DMS79 (cell line): ENCODE measurements at places on chromosomes 2 and 18.

DNA sequence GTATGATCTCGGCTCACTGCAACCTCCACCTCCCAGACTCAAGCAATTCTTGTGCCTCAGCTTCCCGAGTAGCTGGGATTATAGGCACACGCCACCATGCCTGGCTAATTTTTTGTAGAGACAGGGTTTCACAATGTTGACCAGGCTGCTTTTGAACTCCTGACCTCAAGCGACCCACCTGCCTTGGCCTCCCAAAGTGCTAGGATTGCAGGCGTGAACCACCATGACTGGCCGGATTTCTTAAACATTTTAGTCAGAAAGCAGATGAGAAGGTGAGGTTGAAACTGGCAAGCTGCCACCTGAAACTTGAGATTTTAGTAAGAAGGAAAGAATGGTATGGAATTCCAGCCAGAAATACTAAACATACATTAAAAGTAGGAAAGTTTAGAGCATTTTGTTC lies 31.9 kb downstream of the KLHL23 start:
- DNase-seq: no peak

GRCh38 chr2:212794471-212794870 lies 255.9 kb upstream of the ERBB4 start:
- no peak for DNase-seq

DNA sequence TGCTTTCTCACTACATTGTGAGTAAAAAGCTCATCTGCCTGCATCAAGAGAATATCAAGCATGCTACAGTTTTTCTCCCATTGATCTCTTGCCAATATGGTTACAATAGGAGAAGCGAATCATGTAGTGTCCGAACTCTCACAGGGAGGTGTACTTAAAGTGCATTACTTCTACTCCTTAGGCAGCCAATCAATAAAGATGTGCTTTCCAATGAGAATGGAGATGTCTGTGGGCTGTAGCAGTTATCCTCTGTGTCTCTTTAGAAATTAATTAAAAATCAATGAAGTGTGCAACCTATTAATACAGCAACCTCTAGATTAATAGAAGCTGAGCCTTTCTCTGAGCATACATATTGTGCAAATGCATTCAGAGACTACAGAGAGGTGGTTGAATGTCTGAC lies 883.7 kb downstream of the CPS1 start:
- no peak for DNase-seq

DNA sequence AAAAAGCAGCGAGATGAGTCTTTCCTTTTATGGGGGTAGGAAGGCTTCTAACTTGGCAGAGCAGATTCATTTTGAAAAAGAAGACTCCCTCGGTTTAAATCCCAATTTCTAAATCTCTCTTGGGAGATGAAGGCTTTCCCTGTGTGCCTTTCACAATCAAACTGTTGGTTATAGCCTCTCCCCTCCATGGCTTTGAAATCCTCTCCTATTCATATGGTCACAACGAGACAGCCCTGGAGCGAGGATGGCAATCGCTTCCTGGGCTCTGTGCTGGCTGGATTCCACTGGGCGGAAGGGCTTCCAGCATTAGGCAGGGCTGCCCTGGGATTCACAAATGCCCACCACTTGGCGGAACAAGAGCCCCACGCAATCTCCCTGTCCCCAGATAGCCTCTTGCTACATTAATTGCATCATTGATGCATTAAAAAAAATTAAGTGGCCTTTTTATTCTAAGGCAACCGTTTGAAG lies 1.6 kb downstream of the CAVIN2 start:
- peak; percentile 27 for DNase-seq

GRCh38 chr2:3115301-3116042 lies 262.1 kb downstream of the EIPR1 start:
- DNase-seq: no peak

GRCh38 chr18:47404845-47405244 lies 153.4 kb upstream of the SKOR2 start:
- no peak for DNase-seq

DNA sequence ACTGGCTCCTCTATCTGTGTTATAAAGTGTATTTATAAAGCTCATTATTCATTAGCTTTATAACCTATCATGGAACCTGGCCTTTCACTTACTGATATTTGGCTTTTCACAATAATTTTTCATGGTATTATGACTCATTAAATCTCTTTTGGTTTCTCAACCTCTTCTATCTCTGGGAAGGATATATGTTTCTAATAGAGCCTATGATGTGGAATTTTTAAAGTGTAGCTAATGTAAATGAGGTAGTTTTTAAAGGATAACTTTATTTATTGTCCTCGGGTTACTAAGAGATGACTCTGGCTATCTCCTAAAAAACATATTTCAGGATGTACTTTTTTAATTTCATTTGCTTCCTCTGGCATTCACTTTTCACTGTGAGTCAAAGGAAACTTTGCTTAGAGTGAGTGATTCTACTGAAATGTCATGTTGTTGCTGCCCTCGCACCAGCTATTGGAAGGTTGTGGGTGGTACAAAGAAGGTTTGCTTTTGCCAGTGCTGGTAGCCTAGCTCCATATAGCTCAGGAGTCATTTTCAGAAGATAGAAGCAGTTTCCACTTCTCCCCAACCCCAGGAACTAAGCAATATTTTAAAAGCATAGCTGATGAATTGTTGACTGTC lies 85.2 kb upstream of the RPE start:
- no peak for DNase-seq

DNA sequence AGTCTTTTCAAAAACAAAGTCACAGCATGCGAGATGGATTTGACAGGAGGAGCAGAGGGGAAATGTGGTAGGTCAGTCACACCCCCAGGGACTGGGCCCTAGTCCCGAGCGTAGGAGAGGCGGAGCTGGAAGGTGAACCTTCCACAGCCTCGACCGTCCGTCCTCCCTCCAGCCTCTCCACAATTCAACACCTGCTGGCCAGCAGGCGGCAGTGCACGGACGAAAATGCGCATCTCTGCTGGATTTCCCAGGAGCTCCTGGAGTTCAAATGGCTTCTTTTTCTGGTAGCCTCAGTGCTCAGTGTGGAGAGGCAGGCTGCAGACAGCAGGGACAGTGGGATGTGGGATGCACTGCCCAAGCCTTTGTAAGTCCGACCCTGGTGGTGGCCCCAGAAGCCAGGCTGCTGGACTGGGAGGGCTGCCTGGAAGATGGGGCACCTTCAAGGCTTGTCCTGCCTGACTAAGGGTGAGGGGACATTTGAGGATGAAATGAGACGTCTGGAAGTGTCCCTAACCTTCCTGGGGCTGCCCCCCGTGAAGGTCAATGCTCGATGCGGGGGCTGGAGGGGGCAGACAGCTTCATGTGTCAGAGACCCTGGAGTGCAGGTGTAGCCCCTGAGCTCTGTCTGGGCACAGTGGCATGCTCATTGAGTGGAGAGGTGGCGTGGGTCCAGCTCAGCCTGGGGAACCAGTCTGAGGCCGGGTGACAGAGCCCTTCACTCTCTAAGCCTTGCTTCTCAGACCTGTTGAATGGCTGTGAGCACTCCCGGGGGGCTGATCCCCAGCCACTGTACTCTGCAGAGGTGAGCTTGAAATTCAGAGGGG lies 189.5 kb downstream of the TFCP2L1 start:
- no peak for DNase-seq

- no peak for DNase-seq
Measured at GRCh38 chr2:69046221-69046662, 33.3 kb downstream of the ANTXR1 start.

GRCh38 chr2:158100411-158100810 lies 1.3 kb upstream of the UPP2 start:
- DNase-seq: no peak

DNA sequence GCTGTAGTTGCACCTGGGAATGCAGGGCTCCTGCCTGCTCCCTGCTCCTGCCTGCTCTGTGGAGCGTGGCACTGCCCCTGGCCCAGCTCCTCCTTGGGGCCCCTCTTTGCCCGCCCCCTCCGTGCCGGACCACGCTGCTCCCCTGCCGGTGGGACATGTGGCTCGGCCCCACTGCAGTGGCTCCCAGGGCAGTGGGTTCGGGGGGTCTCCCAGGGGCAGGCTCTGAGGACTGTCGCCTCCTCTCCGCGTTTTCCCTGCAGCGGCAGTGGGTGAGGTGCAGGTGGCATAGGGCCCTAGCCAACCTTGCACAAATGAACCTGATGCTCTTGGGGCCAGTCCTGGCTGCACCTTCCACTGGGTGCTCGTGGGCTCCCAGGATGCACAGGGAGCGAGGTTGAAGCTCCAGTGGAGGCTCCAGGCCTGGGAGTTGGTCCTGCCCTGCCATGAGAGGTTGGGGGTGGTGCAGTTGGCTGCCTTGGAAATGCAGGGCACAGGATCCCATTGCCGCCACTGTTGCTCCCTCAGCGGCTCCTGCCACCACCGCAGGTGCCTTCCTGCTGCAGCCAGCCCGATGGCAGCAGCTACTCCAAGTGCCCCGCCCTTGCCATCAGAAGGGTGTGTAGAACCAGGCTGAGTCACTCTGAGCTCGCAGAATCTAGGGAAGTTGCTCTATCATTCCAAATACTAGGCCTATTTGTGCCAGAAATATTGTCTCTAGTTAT lies 313.1 kb upstream of the SYT4 start:
- no peak for DNase-seq

- DNase-seq: no peak
Measured at GRCh38 chr2:227312579-227312978, 12.5 kb upstream of the MFF start.

DNA sequence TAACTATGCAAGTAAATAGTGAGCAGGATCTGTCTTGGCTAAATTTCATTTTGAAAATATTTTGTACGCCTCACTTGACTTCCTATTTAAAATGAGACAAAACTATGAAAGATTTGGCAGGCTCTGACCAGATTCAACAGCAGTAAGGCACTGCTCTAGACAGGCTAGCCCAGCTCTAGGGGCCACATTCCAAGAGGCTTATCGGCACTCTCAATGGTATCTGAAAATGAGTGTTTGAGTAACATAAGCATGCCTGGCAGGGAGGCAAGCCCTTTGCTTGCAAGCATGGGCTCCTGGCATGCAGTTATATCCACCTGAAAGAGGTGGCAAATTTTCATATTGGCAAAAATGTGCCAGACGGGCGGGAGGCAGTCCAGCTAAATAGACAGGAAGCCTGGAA lies 10.5 kb downstream of the CAPN13 start:
- no peak for DNase-seq

DNA sequence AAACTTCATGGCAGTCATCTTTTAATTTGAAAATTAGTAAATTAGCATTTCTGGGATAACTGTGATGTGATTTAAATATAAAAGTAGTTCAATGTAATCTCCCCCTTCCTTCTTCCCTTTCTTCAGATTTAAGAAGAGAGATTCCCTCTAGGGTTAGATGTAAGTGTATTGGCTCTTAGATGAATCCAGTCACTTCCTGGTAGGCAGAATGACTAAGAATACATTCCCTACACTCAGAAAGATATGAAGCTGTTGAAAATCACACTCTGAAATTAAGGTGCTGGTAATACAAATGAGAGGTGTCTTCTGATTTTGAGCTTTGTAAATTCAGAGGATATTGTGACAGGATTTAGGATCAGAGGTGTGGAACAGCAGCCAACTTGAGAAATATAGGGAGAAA lies 71.6 kb downstream of the TDRD15 start:
- DNase-seq: no peak

GRCh38 chr2:236342951-236343350 lies 78.7 kb upstream of the ASB18 start:
- no peak for DNase-seq

GRCh38 chr2:127175751-127176354 lies 44.2 kb downstream of the CYP27C1 start:
- DNase-seq: no peak

GRCh38 chr2:156505696-156506095 lies 69.5 kb downstream of the GPD2 start:
- no peak for DNase-seq

- no peak for DNase-seq
Measured at GRCh38 chr2:191218292-191218898, 26.8 kb upstream of the MYO1B start.

- no peak for DNase-seq
Measured at GRCh38 chr2:61938511-61938910, 33.0 kb downstream of the COMMD1 start.

DNA sequence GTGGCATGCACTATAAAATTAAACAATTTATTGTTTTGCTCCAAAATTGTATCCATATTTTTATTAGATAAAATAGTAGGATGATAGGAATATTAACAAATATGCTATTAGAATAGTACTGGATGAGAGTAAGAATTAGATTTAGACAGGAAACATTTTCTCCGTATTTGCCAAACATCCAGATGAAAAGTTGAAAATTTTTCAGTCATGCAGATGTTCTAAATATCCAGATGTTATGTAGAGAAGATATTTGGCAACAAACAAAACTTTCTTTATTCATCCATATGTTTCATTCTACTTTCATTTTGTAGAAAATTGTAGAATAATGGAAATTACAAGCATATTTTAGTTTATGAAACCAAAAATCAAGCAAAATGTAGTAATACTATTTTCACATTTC lies 45.2 kb upstream of the NEUROD1 start:
- no peak for DNase-seq

DNA sequence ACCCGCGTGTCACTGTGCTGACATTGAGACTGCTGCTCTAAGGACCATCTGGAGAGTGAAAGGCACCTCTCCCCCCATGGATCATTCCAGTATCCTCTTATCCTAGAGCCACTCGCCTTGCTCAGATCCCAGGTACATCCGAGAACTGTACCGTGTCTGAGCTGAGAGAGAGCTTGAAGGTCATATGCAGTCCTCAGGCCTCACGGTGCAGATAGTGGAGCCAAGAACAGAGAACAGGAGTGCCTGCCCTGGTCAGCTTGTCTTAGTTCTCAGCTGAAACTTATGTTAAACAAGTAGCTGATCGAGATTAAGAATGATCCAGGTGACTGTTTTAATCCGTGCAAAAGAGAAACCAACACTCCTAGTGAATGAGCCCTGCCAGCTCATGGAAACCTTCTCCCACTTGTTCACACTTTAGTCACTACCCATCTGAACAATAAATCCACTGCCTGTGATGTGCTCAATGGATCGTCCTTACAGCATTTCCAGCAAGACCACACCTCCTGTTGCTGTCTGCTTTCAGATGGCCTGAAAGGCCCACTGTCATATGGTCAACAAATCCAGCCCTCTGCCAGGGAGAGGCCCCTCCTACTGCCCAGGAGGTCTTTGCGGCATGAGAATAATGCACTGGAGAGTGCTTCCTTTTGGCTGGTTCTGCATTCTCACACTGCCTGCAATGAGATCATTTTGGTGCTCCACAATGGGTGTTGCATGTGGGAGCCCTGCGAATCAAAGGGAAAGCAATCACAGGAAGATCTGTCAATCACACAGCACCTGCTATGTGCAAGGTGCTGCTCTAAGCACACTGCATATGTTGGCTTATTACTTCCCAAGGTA lies 43.7 kb upstream of the APCDD1 start:
- DNase-seq: no peak

- DNase-seq: no peak
Measured at GRCh38 chr2:80311304-80311703, 6.8 kb upstream of the LRRTM1 start.

GRCh38 chr2:48284621-48285212 lies 245.2 kb upstream of the STON1 start:
- DNase-seq: no peak

DNA sequence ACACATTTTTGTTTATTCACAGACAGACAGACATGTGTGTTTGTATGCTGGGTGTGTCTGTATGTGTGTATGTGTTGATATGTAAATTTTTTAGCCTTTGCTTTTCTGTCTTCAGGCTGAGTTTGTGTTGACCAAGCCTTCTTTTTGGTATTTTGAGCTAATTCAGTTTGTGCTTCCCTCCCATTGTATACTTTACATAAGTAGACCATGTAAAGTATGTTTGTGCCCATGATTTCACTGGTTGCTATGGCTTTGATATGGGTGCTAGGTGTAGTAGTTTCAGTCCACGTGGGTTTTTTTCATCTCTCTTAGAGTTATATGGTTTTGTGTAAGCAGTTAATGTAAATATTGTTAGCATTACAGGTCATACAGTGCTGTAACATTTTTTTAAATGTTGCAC lies 129.4 kb upstream of the EPC2 start:
- no peak for DNase-seq
